Germinal center (tissue), 1 donor: ENCODE measurements at places on chromosomes 3 and 15.

DNA sequence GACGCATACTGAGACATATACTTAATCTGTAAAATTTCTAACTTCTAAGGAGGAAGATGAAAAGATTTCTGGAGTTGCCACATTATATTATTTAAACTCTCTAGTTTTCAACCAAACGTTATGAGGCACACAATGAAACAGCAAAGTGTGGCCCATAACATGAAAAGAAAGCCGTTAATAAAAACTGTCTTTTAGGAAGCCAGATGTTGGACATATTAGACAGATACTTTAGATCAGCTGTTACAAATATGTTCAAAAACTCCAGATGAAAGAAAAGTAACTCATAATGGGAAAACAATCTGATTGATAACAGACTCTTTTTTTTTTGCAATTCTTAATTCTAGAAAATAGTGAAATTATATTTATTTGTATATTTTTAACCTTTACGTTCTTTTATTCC is 34.3 kb downstream of the ADAMTSL3 start:
- DNase-seq, result no peak

DNA sequence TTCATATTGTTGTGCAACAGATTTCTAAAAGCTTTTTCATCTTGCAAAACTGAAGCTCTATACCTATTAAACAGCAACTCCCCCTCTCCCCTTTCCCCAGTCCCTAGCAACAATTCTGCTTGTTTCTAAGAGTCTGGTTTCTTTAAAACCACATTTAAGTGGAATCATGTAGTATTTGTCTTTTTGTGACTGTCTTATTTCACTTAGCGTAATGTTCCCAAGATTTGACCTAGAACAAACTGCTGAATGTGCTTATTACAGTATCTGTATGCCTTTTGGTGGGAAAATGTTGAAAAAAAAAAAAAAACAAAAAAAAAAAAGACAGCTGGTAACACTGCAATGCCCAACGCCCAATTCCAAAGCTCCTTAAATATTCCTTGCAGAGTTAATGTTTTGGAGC is 19.5 kb upstream of the SPESP1 start:
- no peak for DNase-seq

DNA sequence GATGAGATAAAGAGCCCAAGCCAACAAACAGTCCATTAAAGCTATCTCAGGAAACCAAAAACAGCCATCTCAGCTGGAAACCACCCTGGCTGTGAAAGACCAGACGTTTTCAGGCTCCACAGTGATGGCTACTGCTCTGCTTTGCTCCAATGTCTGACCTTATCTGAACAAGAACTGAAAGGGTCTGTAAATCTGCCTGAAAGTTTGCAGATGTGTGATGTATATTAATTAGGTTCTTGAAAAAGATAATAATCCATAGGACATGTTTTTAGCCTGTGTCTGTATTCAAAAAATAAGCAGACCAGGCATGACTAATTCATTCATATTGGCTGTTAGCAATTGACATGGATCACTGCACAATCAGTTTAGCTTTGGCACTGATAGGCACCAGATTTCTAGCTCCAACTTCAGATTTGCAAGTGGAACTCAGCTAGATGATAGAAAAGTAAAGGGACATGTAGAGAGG is 611.4 kb upstream of the NAALADL2 start:
- no peak for DNase-seq

DNA sequence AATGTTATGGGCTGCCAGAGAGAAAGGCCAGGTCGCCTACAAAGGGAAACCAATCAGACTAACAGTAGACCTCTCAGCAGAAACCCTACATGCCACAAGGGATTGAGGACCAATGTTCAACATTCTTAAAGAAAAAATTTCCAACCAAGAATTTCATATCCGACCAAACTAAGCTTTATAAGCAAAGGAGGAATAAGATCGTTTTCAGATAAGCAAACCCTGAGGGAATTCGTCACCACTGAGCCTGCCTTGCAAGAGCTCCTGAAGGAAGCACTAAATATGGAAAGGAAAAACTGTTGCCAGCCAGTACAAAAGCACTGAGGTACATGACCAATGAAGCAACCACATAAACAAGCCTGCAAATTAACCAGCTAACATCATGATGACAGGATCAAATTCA is 33.1 kb downstream of the PYGO1 start:
- DNase-seq, result no peak

DNA sequence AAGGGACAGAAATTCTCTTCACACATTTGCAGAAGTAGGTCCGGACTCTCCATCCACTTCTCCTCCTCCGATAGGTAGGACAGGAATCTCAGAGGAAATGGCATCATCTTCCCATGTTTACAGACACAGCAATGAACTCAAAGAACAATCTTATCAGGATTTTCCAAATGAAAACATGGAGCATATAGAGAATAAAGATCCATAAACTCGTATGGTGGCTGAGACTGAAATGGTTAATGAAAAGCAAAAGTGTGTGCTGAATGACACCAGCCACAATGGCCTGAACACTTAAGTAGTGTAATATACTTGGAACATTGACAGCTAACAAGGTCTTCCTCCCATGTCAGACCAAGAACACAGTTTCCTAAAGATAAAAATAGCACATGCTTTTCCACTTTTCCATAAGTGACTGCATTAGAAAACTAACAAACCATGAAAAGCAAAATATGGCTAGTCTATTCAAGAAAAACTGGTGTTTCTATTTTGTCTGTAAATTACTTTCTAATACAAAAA is 5.8 kb downstream of the CCRL2 start:
- DNase-seq, result no peak

GRCh38 chr3:35633332-35634124 is 5.8 kb upstream of the ARPP21 start:
- no peak for DNase-seq

DNA sequence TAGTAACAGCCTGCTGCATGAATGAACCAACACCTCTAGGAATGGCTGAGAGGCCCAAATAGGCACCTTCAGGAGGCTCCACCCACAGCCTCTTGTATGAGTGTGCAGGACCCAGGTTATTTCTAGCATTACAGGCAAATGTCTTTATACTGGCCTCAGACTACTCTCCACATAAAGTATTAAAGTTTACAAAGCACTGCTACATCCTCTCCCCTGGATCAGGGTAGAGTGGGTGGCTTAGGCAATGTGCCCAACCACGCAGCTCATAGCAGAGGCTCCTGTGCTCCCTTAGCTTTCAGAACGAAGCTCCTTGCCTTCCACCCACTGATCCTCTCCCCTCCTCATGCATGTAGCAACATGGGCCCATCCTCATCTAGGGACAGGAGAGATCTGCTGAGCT is 16.3 kb downstream of the TMEM43 start:
- no peak for DNase-seq

- DNase-seq, result no peak
These were observed 533.1 kb downstream of the TBL1XR1 start for GRCh38 chr3:176663837-176664831.

- no peak for DNase-seq
These were observed 750.4 kb upstream of the NR2F2 start for GRCh38 chr15:95580121-95580520.

- no peak for DNase-seq
These were observed 383 bp upstream of the EFCC1 start for GRCh38 chr3:129000742-129001100.

DNA sequence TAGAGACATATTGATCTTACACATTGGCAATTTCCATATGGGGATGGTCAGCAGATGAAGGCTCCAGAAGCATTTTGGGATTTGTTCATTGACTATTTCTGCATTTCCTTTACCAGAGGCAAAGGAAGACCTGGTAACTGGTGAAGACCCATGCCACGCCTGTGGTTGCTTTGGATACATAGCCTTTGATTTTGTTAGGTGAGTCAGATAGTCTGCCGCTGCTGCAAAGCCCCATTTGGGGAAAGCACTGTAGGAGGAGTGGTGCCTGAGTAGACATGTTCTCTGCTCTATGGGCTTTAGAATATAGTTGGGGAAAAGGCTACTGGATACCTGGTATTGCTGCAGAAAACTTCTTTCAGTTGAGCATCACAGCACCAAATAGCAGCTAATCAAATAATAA is 56.8 kb downstream of the TFG start:
- no peak for DNase-seq

DNA sequence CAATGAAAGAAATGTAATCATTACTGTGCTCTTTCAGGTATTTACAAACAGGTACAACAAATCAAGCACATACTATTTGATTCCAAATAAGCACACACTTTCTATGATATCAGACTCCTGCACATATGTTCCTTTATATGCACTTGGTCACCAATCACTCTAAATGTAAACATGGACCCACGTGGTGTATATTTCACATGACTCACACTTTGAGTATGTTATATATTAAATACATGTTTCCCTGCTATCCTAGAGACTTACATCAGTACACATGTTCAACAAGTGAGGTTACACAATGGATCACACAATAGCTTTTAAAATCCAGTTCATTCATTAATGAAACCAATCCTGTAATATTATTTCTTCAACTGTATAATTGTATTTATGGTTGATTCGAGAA is 683.5 kb downstream of the NR2F2 start:
- no peak for DNase-seq

DNA sequence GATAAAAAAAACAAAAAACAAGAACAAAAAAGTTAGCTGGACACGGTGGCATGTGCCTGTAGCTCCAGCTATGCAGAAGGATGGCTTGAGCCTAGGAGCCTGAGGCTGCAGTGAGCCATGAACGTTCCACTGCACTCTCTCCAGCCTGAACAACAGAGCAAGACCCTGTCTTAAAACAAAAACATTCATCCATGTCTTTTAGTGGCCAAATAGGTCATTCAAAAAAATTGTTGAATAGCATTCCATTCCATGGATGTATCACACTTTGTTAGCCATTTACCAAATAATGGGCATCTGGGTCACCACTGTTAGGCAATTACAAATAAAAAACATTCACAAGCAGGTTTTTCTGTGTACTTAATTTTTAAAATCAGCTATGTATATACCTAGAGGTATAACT is 139.7 kb downstream of the STAG1 start:
- no peak for DNase-seq

DNA sequence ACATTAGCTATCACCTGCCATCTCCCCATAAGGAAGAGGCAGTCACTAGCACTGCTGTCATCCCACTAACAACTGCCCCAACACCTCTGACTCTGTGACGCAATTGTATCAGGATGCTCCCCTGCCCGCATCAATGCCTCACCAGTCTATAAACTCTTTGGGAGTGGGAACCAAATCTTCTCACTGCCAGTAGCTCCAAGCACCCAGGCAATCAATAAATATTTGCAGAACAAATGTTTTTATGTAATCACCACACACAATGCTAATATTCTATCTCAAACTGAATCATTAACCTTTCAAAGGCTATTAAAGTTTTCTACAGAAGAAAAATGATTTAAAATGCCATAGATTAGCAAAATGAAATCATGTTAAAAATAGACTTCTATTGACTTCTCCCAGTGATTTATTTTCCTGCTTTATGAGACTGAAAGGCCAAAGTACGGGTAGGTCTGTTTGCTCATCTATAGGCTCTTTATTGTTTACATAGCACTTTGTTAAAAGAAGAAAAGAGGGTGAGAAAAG is 131.3 kb downstream of the PLD1 start:
- no peak for DNase-seq

GRCh38 chr3:37812499-37812896 is 49.2 kb upstream of the CTDSPL start:
- DNase-seq, result no peak

- DNase-seq, result no peak
These were observed 434.2 kb upstream of the SUCLG2 start for GRCh38 chr3:68088636-68089035.

DNA sequence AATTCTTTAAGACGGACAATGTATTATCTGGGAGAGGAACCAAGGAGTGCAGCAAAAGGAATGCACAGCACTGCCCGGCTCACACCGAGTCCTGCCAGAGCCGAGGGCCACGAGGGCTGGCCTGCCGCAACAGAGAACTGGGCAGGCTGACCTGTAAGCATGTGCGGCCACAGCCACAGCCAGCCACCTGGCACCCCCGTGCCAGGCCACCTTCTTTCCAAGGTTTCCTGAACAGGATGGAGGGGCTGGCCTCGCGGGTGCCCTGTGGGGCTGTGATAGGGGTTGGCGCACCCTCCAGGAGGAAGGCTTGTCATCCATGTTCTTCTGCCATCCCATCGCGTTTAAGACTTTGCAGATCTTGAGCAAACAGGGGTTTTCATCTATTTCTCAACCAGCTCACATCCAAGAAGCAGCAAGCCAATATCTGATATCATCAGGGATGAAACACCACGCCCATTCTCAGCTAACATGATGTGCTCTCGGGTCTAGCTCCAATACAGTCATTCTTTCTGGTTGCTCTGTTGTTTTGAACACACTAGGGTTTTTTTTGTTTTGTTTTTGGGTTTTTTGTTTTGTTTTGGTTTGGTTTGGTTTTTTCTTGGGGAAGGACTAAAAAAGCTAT is 10.2 kb downstream of the CA12 start:
- no peak for DNase-seq

DNA sequence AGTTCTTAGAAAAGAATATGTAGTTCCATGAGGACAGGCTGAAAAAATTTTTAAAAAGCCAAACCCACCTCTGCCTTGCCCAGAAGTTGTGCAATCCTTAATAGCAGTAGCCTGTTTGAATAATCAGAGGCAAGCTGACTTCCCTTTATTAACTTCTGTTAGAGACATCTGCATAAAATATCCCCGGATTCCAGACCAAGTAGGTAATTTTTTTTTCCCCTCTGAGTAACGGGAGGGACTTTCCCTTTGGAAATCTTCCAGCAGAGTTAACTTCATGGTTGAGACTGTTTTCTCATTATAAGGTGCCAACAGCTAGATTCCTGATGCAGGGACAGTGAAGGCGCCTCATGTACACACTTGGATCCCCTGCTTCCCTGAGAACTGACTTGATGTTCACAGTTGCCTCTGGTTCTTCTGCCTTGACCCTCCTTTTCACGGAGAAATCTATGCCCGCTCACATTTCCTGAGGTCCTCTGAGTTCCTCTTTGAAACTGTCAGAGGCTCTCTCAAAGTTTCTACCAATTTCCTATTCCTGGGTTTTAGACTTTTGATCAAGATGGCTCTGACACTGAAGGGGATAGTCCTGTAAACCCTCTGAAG is 227.6 kb upstream of the BHLHE40 start:
- no peak for DNase-seq

GRCh38 chr15:74443100-74443909 is 9.5 kb upstream of the SEMA7A start:
- no peak for DNase-seq

- no peak for DNase-seq
These were observed 195.1 kb upstream of the NR2F2 start for GRCh38 chr15:96135166-96136093.

DNA sequence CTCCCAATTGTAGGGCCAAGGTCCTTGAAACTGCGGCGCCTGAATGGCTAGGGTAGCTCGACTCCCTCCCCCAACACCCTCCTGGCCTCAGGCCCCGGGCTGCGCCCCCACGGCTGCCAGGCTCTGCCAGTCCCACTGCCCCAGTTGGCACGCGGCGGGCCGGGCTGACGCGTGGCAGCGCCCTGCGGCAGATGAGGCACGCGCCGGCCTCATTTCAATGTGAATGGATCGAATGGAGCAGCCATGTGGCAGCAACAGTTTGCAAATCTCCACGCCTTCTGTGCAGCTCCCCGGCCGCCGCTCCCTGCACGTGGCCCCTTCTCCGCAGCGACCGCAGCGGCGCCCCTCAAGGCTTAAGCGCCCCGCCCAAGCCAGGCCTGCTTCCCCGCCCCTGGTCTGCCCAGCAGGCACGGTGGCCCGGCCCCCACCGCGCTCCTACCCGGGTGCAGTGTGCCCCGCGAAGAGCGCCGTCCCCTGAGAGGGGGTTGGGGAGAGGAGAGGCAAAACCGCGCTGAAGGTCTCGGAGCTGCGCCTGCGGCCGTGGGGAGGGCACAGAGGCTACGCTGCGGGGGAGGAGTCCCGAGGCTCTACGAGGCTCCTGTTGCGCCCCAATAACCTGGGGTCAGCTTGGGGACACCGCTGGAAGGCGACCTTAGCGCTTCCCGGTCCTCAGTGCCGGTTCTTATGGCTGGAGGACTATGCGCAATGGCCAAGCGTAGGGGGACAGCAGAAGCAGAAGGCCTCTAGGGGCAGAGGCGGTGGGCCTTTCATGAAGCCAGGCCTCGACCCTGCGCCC is 3.1 kb upstream of the DLL4 start:
- DNase-seq, result no peak
